ENCODE measurements at places on chromosomes 4 and X. TPM values are rescaled to one million over a fixed set of nuclear protein-coding genes. Genes with fewer than 3 reads are reported as not detected.

DNA sequence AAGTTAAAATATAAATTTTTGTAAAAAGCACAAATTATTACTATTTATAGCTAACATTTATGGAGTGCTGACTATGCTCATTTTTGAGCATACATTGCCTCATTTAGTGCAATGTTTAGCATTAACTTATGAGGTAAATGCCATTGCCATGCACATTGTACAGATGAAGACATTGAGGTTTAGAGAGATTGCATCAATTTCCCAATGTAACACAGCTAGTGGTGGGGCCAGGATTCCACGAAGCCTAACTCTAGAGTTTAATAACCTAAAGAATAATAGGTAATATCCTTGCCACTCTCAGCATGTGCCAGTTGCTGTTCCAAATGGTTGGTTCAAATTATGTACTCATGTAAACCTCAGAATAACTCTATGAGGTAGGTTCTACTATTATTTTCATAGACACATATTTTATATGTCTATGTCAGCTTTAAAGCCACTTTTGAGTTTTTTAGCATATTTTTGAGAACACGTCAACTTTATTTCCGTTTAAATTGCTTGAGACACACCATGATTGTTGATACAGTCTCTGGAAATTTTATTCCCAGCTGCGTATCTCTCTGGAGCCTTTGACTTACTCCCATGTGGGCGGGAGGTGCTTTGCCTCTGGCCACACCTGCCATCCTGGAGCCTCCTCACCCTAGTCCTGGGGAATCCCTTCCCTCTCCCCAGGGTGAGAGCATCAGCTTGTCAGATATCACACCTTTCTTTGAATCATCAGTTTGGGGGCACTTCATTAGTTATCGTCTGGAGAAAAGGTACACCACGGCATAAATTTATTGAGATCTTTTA, 10.8 kb upstream of the ADH1A start:
- no peak for DNase-seq

GRCh38 chr4:159764343-159764952, 661.6 kb downstream of the RAPGEF2 start:
- DNase-seq: no peak

DNA sequence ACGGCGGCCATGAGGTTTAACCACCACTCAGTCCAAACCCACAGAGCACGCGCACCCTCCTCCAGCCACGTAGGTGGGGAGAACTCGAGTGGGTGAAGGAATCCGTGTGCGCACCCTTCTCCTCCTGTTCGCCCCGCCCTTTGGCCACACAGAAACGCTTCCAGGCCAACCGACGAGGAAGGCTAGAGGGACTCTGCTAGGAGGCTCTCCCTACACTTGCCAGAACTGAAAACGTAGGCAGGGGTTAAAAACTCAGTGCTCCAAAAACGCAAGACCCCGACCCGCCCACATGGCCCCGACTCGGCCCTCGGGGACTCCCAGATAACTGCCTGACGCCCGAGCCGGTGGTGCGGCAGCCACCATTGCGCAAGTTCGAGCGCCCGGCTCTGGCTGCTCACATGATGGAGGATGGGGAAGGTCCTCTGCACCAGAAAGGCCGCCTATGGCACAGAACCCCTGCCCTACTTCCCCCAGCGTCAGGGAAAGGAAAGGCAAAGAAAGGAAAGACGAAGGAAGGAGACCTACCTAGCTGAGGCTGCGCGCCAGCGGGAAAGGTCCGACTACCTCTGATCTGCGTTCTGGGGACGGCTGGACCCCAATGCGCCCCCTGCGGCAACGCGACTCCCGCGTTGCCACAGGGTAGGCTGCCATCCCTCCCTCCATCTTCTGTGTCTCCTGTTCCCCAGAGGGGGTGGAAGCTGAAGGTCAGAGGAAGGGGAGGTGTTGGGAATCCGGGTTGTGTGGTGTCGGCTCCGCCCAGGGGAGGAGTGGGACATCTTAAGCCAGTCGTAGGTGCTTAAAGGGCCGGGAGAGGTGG, 201.9 kb upstream of the AGTR2 start:
- peak; percentile 41 for DNase-seq

DNA sequence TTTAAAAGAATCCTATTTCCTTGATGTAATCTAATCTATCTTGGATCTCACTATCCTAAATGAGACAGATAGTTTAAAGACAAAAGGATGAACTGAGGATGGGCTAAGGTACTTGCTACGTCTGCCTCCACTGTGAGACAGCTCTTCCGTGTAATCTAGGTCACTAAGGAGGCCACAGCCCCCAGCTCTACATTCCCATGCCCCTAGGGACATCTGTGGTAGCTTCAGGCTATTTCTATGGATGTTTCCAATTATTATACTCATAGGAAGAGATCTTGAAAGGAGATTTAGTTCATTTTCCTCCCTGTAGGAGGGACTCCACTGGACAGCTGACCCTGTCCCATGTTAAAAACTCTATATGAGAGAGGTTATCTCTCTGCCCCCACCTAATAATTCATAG, 140.8 kb upstream of the TRPC5 start:
- DNase-seq: no peak

DNA sequence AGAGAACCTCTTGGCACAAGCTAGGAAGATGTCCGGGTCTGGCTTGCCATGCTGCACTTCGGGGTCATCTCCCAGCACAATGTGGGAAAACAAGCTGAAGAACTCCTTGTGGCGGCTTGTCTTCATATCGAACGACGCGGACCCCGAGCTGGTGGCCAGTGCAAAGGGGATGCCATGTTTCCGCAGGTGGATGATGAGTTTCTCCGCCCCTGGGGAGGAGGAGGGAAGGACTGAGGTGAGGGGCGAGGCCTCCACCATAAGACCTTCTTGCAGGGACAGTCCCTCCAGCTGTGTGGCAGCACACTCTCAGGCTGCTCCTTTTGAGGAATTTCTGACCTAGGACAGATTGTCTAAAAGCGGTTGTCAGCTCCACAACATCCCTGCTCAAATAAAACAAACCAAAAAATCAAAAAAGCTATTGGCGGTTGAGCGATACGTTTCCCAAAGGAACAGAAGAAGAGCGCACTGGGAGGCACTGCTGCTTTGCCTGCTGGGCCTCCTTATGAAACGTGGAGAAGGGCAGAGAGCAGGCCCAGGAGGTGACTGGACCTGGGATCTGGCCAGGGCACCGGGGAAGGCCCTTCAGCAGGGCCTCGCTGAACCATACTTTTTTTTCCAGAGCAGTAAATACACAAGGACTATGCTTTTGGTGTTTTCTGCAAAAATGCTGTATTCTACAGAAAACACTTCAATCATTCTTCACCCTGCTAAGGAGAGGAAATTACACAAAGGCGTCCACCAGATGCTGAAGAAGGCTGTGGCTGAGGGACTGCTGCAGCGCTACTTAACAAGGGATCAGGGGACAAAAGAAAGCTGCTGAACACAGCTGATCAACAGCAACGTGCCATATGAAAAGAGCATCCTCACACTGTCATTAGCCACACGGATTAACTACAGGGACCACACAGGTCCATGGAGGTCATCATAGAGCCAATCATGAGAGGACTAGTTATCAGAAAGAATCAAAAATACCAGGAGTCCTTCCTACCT, 70.0 kb upstream of the STS start:
- DNase-seq: no peak

- DNase-seq: no peak
Measured at GRCh38 chr4:42464550-42465094, 67.3 kb downstream of the SHISA3 start.

DNA sequence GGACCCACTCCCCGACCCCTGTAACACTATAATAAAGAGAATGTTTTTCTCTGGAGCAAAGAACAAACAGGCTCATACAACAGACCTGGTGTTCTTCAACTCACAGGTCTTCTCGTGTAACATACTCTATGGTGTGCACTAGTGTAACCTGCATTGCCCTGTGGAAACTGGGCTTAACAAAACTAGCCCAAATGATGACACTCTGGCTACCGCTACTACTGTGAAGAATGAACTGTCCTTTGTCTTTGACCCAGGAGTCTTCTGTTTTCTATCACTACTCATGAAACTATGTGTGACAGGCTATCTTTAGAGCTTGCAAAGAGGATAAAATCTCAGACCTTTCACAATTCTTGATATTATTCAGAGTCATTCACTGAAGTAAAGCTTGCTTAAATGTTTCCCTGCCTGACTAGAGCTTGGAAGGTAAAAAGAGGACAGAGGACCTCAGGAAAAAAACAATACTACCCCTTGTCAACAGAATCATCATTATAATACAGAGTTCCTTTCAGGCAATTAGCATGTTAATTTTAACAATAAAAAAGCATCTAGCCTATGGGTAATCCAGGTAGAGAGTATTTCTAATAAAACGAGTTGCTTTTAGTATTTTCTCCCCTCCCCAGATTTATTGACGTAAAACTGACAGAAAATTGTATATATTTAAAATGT, 59.2 kb downstream of the FSTL5 start:
- DNase-seq: no peak

GRCh38 chr4:178068136-178068535, 625.9 kb upstream of the AGA start:
- DNase-seq: no peak

- no peak for DNase-seq
Measured at GRCh38 chr4:188728359-188728758, 589.1 kb downstream of the TRIML1 start.

Gene CDS1
- total RNA-seq: 1.3 TPM

Gene SYN1
- total RNA-seq: 13.9 TPM

Gene NAP1L2
- 8.4 TPM for total RNA-seq
